ENCODE measurements at places on chromosomes 11 and 22. TPM values are rescaled to one million over a fixed set of nuclear protein-coding genes. Genes with fewer than 3 reads are reported as not detected.

GRCh38 chr11:41935795-41936194, 476.3 kb upstream of the LRRC4C start:
- DNase-seq, result no peak

DNA sequence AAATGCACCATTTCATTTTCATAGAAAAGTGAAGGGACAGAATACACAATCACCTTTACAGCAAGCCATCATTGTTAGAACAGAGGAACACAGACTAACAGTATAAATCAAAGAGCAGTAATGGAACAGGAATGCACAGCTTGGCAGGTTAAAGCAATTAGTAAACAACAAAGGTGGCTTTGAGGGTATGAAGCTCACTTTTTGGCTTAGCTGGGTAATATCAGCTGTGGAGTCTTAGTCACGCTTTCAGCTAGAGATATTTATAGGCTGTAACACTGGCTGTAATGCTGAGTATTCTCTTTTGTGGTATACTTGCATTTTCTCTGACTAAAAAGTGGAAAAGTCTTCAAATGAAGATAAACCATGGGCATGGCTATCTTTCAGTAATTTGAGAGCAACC, 1780.5 kb downstream of the LRRC4C start:
- no peak for DNase-seq

- no peak for DNase-seq
These were observed 173.3 kb downstream of the FAM76B start for GRCh38 chr11:95616256-95616804.

- DNase-seq, result no peak
These were observed 695.5 kb downstream of the FAM181B start for GRCh38 chr11:82038154-82038553.

MS4A6E gene
- total RNA-seq, result not detected

VSIG10L2 gene
- not detected for total RNA-seq

DNA sequence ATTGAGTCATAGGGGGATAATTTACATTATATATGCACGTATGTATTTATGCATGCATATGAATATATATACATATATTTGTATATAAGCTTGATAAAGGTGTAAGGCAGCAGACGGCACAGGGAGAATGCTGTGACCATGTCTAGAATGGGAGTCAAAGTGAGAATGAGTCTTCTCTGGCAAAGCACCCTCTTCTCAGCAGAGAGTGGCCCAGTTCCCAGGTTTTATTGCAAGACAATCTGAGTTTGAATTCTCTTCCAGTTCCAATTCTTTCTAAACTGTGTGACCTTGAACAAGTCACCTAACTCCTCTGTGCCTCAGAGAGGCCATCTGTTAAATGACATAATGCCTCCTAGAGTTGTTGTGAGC, 13.8 kb downstream of the EHF start:
- DNase-seq, result no peak

PATE2 gene
- total RNA-seq, result 0.13 TPM

BACE1 gene
- 6.9 TPM for total RNA-seq

RAB3IL1 gene
- 1.9 TPM for total RNA-seq

All from dermis microvascular lymphatic vessel endothelial cell (primary cell).